NCI-H1092 treated with DMSO at 0.1 percent for 48 hours (cell line): ENCODE measurements at places on chromosomes 5 and 9.

GRCh38 chr9:79610791-79611614, 39.2 kb downstream of the TLE4 start:
- no peak for DNase-seq

DNA sequence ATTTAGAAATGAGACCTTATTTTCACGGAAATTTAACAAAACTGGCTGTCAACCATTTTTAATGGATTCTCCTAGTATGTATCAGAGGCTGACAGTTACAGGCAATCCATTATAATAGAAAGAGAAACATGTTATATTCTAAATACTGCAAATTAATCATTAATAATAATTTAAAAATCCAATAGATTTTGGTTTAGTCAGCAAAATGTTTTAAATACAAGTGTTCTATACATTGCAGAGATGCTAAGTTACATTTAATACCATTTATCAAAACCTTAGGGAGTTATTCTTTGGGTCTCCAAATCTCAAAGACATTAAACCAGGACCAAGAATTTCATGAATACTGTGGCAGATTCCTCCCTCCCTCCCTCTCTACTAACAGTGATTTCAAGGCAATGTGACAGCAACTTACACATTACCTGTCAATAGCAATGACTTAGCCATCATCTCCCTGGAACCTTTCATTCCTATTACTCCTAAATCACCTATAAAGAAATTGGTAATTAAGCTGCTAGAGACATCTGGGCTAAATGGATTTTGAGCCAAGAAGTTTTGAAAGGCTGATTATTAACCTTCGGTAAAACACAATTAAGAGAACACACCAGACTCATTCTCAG, 768.5 kb upstream of the DMAC1 start:
- DNase-seq, result no peak

DNA sequence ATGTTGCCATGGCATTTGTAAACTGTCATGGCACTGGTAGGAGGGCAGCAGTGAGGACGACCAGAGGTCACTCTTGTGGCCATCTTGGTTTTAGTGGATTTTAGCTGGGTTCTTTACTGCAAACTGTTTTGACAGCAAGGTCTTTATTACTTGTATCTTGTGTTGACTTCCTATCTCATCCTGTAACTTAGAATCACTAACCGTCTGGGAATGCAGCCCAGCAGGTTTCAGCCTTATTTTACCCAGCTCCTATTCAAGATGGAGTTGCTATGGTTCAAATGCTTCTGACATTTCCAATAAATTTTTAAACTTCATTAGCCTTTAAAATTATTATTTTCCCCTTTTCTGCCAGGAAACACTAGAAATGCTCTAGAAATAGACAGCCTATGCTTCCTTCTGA, 839.1 kb downstream of the NR2F1-AS1 start:
- no peak for DNase-seq

- DNase-seq, result no peak
Observed at GRCh38 chr9:8637626-8638025, 838.0 kb upstream of the DMAC1 start.
